ENCODE measurements at places on chromosomes 4 and X.

DNA sequence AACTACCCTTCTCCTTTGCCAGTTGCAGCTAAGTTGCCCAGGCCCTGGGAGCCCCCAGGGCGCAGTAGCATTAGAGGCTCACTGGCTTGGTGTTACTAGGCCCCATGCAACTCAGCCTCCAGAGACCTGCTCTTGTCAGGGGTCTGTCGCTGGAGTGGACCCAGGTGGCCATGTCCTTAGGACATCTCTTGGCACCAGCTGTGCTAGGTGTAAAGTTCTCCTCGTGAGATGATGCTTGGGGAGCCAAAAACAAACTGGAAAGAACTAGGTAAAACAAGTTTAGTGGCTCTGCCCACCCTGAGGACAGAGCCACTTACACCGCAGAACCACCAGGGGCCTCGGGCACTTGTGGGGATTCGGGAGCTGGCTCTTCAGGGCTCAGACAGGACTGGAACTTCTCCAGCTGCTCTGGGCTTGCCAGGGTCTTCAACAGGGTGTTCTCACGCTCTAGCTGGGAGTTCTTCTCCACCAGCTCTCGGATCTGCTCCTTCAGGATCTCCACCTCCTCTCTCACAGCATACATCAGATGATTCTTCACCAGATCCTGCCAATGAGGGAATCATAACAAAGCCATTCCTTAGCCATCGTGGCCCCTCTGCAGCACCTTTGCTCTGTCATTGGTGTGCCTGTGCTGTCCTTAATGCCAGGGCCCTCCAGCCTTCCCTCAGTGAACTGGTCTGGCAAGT lies 61.2 kb downstream of the TSC22D3 start:
- no peak for DNase-seq

GRCh38 chr4:98959411-98959810 lies 30.5 kb upstream of the EIF4E start:
- no peak for DNase-seq

- DNase-seq = no peak
Measured at GRCh38 chrX:46547857-46548256, 2.6 kb upstream of the ZNF674 start.

DNA sequence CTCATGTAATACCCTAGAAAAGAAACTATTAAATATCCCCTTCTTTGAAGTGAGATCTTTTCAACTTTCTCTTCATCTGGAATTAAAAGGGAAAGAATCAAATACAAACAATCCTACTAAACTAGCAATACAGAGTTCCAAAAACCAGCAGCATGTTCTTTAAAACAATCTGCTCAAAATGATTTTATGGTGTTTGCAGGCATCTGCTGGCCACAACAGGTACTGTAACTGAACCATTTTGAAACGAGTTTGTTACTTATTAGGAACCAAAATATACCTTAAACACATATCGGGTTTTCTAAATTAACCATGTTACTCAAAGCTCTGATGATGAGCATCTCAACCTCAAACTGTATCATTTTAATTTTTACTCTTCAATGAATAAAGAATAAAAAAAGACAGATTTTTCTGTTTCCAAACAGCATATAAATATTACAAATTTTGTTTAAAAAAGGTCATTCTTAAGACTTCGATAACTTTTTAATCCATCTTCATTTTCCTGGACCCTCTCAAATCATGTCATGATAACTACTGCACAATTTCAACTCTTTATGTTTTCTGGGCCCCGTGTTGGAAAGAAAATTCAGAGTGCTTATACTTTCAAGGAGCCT lies 56.5 kb downstream of the ARAP2 start:
- no peak for DNase-seq

DNA sequence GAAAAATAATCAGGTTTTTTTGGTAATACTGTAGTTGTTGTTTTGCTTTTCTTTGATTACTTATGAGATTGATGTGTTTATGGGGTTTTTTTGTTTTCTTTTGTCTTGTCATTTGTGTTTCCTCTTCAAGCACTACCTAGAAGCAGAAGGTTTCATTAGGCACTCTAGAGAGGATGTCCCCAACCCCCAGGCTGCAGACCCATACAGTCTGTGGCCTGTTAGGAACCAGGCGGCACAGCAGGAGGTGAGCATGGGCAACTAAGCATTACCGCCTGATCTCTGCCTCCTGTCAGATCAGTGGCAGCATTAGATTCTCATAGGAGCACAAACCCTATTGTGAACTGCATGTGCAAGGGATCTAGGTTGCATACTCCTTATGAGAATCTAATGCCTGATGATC lies 22.9 kb upstream of the NOCT start:
- DNase-seq = no peak

- DNase-seq = no peak
Measured at GRCh38 chr4:109022961-109023360, 260.1 kb upstream of the ETNPPL start.

DNA sequence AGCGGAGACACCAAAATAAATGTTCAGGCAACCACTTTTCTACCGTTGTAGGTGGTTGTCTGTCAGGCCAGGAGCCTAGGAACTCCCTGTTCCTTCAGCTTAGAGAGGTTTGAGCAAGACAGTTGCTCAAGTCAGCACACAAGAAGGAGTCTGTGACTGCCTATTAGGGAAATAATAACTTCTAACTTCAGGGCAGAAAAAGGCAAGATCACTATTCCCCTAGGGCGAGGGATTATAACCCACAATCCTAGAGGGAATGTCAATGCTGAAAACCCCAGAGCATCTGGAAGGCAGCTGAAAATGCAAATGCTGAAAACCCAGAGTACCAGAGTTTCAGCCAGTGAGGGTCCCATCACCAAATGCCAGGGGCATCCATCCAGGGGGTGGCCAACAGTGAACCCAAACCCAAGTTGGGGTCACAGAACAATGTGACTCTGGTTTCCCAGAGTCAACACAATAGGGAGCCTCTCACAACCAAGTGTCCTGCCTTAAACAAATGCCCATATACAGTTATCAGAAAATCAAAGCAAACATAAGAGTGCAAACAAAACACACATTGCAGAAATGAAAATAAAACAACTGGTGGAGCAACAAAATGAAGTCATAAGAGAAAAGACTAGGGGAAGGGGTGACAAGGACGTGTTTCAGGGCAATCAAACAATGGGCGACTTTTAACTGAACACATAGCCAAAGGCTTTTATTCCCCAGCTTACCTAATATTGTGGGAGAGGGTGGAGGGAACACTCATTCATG lies 27.6 kb downstream of the MORF4L2 start:
- DNase-seq = no peak

GRCh38 chr4:156660465-156660864 lies 311.1 kb downstream of the PDGFC start:
- no peak for DNase-seq

GRCh38 chr4:89196745-89197144 lies 85.4 kb downstream of the TIGD2 start:
- DNase-seq = no peak

DNA sequence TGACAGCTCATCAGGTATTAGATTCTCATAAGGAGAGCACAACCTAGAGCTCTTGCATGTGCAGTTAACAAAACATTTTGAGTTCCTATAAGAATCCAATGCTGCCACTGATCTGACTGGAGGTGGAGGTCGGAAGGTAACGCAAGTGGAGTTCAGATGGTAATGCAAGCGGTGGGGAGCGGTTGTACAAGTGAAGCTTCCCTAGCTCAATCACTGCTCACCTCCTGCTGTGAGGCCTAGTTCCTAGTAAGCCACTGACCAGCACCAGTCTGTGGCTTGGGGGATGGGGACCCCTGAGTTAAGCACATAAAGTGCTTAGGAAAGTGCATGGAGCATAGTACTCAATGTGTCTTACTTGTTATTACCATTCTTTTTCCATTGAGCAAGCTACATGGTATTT lies 983.2 kb upstream of the IGFBP7 start:
- no peak for DNase-seq

DNA sequence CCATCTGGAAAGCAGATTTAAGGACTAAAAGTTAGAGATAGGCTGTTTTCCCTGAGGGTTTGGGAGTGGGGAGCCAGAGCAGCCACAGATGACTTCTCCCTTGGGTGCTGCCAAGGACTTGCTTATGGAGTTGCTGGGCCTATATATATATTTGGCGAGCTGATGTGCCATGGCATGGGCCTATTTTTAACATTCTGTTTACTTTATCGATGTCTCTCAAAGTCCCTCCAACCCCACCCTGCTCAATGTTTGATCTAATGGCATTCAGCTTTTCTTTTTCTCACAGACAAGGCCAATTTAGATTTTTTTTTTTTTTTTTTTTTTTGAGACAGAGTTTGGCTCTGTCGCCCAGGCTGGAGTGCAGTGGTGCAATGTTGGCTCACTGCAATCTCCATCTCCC lies 6.1 kb upstream of the CUL4B start:
- DNase-seq = no peak

- no peak for DNase-seq
Measured at GRCh38 chrX:110308220-110308619, 9.7 kb downstream of the AMMECR1 start.

- DNase-seq = no peak
Measured at GRCh38 chr4:176425035-176425434, 105.3 kb downstream of the SPCS3 start.
